ENCODE measurements at places on chromosomes 1 and 21.

GRCh38 chr1:84959294-84959693, 37.6 kb downstream of the MCOLN2 start:
- DNase-seq = no peak

GRCh38 chr1:81340239-81340638, 460.5 kb upstream of the ADGRL2 start:
- no peak for DNase-seq

GRCh38 chr1:202113690-202114300, 8.9 kb upstream of the GPR37L1 start:
- DNase-seq = no peak

DNA sequence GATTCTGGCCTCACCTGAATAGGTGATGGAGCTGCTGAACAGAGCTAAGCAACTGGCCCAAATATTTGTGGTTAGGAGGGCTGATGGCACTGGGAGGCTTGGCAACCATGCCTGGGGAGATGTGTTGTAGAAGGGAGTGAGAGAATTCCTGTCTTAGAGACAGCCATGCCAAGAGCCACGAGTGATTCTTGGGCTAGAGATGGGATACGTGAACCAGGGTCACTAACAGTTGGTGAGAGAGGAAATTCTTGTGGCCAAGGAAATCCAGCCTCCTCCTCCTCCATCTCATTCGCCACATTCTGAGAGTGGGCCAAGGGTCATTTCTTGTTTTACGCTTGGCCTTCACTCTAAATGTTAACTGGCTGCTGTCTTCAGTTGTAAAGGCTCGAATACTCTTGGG, 46.3 kb downstream of the NGF start:
- DNase-seq = no peak

DNA sequence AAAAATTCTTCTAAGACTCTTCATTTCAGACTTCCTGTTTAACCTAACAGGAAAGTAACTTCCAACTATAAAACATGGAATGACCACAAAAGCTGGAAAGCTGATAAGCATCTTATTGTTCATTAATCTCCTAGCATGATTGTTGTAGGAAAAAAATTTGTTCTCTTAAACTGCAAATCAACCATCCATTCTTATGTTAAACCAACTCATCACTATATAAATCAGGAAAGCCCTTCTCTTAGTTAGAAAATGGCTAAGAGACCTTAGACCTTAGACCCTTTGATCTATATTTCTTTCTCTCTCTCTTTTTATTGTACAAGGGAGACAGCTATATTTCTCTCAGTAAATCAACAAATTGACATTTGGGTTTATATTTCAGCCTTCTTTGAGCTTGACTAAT, 101.4 kb downstream of the UBE2U start:
- peak; percentile 49 for DNase-seq

DNA sequence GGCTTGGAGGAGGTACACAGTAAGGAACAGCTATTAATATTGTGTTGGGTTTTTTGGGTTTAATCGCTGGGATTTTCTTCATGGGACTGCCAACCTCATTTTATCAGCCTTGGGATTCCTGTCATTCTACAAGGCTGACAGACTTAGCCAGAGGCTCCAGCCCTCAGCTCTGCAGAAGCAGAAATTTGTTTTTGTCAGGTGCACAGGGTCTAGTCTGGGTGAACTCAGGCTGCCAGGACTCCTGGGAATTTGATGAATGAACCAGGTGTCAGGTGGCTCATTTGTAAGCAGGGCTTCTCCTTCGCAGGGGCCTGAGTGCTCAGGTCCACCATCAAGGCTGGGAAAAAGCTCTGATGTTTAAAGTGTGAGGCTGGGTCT, 11.5 kb upstream of the ZNF362 start:
- DNase-seq = no peak

GRCh38 chr1:238642231-238642630, 744.1 kb upstream of the CHRM3 start:
- DNase-seq = peak; percentile 95

DNA sequence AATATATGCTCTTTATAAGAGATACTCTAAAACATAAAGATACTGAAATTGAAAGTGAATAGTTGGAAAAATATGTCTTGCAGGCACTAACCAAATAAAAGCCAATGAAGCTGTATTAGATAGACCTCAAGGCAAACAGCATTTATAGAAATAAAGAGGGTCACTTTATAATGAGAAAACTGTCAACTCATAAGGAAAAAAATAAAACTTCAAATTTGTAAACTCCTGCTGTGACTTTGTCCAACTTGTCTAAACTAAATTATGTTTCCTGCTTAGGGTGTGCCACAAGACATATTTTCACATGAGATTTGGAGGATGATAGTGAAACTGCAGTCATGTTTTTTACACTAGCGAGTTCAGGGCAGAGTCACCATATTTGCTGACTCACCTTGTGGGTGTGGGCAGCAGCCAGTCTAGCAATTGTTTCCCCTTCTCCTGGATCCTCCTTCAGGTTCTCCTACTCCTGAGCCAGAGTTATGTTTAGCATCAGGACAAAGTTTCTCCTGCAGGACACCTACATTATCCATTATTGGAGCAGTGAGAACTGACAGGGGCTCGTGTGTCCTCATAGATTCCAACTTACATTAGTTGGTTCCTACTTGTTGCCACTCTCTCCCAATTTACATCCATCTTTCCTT, 43.8 kb downstream of the CD53 start:
- DNase-seq = no peak

- no peak for DNase-seq
These were observed 132.8 kb upstream of the CD34 start for GRCh38 chr1:208043691-208044181.

GRCh38 chr1:109025694-109026093, 16.2 kb downstream of the WDR47 start:
- DNase-seq = peak; percentile 13

DNA sequence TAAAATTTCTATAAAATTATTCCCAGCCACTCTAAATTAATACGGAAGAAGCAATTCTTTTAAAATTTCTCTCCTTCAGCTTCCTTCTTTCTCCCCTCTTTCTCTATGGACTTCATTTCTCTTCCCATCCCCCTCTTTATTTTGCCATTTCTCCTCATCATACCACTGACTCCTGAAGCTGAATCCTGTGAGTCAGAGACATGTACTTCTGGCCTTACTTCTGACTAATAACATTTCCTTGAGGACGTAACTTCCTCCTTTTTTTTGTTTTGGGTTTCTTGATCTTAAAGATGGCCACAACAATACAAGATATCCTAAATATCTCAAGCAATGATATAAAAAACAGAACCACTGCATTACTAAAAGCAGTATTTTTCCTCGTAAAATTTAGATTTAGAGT, 63.6 kb upstream of the DENND1B start:
- peak; percentile 84 for DNase-seq

DNA sequence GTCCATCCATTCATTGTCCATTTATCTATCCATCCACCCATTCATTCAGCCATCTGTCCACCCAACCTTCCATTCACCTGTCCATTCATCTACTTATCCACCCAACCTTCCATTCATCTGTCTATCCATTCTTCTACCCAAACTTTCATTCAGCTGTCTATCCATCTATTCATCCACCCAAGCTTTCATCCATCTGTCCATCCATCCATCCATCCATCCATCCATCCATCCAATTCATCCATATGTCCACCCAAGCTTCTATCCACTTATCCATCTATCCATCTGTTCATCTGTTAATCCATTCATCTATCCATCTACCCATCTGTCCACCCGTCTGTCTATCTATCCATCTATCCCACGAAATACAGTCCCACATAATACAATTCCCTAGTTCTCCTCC, 21.6 kb upstream of the MAN1C1 start:
- no peak for DNase-seq

DNA sequence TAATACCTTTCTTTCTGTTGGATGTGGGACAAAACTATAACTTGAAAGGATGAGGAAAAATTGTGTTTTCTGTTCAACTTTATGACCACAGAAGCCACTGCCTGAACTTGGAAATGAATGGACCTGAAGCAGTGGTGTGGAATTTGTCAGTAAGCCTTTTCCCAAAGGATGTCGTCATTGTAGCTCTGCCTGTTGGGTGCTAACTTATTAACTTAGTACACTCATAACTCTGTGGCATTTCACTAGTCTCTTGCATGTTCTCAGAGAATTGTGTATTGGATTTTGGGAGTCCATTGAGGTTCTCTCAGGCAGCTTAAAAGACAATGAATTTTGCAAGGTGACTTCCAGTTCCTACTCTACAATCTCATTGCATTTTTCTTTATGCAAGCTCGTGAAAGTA, 49.6 kb downstream of the KCNK2 start:
- DNase-seq = peak; percentile 49

DNA sequence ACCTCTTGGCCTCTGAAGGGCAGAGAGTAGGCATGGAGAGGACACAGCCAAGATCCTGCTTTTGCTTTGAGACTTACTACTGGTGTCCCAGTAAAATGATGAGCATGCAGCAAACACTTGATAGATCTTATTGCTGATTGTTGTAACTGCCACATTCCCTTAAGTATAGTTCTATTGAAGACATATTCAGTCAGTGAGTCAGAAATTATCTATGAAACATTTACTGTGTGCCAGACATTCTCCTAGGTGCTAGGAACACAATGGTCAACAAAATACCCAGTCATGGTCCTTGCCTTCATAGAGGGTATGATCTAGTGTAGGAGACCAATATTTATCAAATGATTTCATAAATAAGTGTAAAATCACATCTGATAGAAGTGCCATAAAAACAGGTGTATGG, 13.6 kb downstream of the STYXL2 start:
- no peak for DNase-seq

DNA sequence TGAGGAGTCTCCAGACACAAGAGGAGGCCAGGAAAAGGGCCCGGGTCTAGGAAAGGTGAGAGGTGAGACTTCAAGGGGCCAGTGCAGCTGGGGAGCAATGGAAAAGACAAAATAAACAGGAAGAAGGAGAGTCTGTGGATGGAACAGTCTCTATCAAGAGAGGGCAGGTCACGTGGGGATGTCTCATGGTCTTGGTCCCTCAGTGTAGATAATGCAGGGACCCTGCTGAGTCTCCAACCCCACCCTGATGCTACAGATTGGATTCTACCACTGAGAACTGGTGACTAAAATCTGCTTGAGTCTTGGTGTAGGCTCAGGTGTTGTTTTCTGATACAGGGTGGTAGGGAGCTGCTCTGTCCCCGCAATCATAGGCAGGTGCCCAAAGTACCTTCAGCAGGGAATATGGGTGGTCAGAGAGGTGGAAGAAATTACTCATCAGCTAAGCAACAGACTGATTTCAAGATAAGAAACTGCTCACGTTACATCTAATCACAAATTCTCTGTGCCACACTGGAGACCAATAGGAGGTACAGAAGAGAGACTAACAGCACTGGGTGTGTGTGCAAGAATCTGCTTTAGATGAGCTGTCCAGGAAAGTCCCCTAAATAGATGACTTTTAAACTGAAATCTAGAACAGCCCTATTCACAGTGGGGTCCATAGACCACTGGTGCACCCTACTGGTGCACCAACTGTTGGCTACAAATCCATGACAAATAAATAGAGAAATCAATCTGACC, 101.5 kb upstream of the TLR5 start:
- DNase-seq = peak; percentile 29

GRCh38 chr21:33655588-33656221, 13.4 kb downstream of the ITSN1 start:
- peak; percentile 86 for DNase-seq

DNA sequence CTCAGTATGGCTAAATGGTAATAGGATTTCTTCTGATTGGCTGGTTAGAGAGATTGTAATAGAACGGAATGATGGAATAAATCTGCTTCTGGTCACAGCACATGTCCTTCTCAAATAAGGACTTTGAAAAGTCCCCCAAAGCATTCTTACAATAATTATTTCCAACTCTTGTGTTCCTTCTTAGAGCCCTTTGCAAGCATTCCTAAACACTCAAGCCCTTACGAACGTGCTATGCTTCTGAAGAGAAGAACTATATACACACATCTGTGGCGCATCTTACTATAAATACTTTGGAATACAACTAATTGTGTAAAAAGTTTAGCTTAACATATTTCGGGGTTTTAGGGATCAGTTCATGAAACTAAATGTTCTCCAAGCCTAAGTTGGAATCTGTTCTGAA, 25.6 kb downstream of the CLIC4 start:
- peak; percentile 65 for DNase-seq

GRCh38 chr1:211259638-211260126, 516 bp downstream of the RCOR3 start:
- peak; percentile 75 for DNase-seq

- DNase-seq = peak; percentile 71
These were observed 71.8 kb downstream of the CD58 start for GRCh38 chr1:116498789-116499628.

DNA sequence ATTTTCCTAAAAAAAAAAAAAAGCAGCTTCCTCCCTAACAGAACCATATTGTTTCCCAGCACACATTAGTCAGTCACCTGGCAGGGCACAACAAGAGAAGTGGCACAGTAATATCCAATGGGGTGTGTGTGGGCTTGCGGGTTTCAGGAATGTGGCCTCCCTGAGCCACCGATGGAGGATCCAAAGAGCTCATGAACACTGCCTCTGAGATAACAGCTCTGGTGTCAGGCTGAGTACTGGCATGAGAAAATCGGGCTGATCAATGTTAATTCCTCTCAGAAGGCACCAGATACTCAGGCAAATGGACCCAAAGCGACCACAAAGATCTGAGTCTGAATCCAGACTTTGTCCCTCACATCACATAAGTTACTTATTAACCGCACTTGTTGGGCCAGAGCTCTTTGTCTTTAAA, 2.2 kb upstream of the LYPD8 start:
- no peak for DNase-seq

DNA sequence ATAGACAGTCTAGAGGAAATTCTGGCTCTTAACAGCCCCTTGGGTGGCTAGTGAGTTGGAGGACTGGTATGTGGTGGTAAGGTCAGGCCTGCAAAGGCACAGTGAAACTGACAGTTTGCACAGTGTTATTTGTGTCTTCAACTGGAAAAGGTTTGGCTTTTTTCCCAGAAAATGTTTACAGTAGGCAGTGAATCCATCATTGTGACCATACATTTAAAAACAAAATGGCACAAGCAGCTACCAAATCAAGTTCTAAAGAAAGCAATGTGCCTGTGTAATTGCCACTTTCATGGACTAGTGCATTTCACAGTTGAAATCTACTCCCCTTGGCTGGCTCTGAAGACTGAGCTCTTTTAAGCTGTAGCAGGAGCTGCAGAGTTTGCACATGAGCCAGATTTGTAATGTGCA, 24.8 kb downstream of the ATPAF1 start:
- peak; percentile 89 for DNase-seq

- DNase-seq = no peak
These were observed 41.7 kb downstream of the ILDR2 start for GRCh38 chr1:166933633-166934032.

GRCh38 chr1:7384679-7385078, 386.4 kb upstream of the VAMP3 start:
- no peak for DNase-seq

- DNase-seq = no peak
These were observed 38.7 kb upstream of the GPR157 start for GRCh38 chr1:9167638-9168037.

DNA sequence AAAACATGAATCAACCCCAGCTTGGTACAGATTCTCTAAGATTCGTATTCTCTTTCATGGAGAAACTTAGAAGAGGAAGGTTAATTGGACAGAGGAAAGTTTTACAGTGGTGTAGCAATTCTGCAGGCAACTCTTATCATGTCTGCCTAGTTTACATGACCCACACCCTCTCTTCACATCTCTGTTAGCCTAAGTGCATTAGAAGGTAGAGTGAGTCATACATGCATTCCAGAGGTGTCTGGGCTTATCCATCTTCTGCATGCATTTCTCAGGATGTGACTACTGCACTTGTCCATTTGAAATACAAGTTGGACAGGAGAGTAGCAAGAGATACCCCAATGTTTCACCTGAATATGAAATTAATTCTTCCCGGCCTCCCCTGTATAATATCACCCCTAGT, 578.4 kb upstream of the NCAM2 start:
- no peak for DNase-seq

Measured in fibroblast of skin of abdomen (primary cell).